BE2C (cell line): ENCODE measurements at places on chromosomes 1 and 21.

- no peak for DNase-seq
These were observed 11.5 kb upstream of the IFI16 start for GRCh38 chr1:158998037-158998780.

DNA sequence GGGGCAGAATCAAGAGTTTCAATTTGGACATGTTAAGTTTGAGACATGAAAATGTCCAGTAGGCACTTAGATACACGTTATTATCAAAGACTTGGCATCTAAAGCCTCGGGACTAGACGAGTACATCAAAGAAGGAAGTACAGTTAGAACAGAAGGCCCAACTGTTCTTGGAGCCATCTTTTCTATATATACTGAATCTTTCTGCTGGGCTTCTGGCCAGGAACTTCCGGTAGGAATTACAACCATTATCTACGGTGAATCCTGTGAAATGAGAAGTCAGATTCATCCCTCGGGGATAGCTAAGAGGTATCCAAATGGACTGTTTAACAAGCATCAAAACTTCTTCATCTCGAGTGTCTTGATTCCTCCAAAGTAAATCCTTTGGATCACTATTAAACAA, 34.4 kb upstream of the NRDC start:
- no peak for DNase-seq

DNA sequence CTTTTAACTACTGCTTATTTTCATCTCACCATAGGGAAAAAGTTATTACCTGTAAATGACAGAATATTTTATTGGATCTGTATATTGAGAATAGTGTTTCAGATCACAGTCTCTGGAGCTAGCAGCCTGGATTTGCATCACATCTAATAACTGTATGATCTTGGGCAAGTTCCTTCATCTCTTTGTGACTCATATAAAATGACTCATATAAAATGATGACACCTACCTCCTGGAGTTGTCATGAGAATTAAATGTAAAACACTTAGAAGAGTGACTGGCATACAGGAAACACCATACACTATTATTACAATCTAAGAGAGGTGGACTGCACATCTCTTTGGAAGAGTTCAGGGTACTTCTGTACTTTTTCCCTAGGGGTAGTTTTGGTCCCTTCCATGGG, 421.3 kb downstream of the NEGR1 start:
- no peak for DNase-seq

DNA sequence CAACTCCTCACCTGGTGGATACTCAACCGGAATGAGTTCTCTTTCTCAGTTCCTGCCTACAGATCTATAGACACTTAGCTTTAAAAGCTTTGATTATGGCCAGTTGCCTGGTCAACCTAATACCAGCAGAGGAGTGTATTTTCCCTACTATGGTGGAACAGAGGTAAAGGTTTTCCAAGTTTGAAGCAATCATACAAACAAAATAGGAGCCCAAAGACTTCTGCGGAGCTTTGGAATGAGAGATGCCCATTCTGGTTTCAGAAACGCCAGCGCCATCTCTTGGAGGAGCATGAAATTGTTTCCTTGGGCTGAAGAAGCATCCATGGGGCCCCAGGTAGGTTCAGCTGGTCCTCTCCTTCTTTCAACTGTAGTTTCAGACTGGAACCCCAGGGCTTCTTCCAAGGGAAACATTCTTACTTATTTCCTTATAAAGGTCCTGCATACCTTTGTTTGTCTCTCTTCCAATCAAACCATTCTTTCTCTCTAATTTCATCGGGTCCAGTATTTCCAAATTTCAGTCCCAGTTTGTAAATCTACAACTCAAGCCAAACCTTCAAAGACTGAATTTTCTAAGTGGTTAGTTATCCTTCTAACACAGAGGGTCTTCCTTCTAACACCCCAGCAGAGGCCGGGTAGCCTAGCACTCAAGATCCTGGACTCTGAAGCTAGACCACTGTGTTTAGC, 95.9 kb downstream of the KCNJ15 start:
- peak; percentile 29 for DNase-seq

- no peak for DNase-seq
These were observed 5.1 kb downstream of the PEF1 start for GRCh38 chr1:31639543-31639942.

- no peak for DNase-seq
These were observed 670 bp upstream of the PARK7 start for GRCh38 chr1:7960867-7961215.

GRCh38 chr1:84947536-84948410, 49.1 kb downstream of the MCOLN2 start:
- no peak for DNase-seq

- peak; percentile 79 for DNase-seq
These were observed 48.0 kb upstream of the SLC19A1 start for GRCh38 chr21:45590246-45590725.

DNA sequence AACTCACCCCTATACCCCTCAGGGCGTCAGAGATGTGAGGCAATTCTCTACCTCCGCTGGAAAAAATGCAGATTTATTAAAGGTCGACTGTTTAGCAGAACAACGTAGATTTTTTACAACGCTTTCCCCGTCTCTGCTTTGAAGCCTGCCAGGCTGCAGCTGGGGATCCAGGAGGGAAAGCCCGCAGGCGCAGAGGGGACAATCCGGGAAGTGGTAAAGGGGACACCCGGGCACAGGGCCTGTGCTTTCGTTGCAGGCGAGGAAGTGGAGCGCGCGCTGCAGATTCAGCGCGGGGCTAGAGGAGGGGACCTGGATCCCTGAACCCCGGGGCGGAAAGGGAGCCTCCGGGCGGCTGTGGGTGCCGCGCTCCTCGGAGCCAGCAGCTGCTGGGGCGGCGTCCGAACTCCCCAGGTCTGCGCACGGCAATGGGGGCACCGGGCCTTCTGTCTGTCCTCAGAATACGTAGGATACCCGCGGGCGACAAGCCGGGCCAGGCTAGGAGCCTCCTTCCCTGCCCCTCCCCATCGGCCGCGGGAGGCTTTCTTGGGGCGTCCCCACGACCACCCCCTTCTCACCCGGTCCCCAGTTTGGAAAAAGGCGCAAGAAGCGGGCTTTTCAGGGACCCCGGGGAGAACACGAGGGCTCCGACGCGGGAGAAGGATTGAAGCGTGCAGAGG, 5.5 kb downstream of the SIM2 start:
- DNase-seq: no peak

- no peak for DNase-seq
These were observed 58.7 kb downstream of the ACP6 start for GRCh38 chr1:147611586-147611985.

DNA sequence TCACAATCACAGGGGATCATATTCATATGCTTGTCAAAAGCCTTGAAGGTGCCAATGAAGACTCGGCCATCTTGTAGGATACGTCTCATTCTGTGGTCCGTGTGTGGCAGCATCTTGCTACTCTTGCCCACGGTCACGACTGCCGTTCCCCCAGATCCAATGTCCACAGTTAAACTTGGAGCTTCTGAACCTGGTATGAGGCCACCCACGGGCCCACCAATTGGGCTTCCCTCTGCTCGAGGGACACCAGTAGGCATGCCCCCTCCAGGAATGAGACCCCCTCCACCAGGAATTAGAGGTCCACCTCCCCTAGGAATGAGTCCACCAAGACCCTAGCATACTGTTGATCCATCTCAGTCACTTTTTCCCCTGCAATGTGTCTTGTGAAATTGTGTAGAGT, 39.6 kb downstream of the MORN1 start:
- DNase-seq: peak; percentile 0

- DNase-seq: no peak
These were observed 11.0 kb downstream of the GSTM5 start for GRCh38 chr1:109722908-109723691.

GRCh38 chr1:41918450-41919043, at the start of gene HIVEP3:
Gene HIVEP3 (minus strand): TSS chr1:41918922.
- DNase-seq: peak; percentile 23

DNA sequence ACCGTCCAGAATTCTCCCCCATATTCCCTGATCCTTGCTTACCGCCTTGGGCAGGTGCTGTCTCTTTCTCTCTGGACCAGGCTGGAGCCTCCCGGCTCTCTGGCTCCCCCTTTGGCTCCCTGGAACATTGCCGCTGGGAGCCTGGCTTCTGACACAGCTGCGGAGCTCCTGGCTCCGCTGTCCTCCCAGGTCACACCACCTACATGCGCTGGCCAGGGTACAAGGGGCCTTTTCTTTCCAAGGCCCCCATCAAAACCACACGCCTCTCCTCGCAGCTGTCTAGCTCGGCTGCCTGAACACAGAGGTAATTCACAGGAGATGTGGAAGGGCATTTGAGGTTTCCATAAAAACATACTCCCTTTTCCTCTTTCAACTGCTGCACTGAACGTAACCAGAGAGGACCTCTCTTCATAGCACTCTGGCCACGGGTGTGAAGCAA, 7.5 kb upstream of the ZNF648 start:
- DNase-seq: peak; percentile 65

DNA sequence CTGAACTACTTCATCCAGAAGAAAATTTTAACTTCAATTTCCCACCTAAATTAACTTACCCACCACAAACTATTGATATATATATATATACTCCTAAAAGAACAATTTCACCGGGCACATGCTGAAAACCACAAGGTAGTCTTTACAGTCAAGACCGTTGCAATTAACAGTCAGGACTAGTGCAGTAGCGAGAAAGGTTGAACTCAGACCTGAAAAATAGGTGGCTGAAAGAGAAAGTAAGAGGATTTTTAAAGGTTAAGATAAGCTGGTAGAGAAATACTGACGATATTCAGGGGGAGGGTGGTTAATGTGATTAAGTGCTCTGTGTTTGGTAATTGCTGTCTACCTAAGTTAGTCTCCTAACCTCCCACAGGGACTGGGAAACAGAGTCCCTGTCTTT, 1153.5 kb upstream of the TMPRSS15 start:
- no peak for DNase-seq

GRCh38 chr1:208233978-208234377, 10.2 kb downstream of the PLXNA2 start:
- DNase-seq: no peak

DNA sequence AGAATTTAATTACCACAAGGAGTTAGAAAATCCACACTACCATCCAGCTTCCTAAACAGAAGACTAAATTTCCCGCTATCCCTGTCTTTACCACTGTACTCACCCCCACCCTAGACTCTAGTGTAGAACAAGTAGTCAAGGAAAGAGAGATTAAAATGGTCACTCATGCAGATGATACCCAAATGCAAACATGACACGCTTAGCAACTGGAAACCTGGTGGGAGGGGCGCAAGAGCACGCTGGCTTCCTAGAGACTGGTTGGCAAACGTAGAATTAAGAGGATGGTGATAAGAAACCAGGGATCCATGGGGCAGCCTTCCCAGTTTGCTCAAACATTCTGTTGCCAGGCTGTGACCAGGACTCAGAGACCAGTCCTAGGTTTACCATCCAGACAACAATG, 9.9 kb upstream of the LDLRAD1 start:
- no peak for DNase-seq

DNA sequence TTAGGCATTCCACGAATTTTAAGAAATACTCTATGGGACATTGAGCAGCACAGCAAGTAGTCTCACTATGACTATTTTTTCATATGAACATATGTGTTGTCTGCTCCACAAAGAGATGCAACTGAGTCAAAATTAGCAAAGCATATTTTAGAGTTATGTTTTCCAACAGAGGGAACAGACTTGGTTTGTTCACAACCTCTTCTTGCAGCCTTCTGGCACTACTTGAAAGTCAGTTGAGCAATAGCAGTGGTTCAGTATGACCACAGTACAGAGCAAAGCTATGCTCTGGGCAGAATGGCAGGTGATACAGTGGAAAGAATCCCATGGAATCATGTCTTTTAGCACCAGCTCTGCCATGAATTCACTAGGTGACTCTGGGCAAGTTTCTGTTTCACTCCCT, 5.2 kb downstream of the CCN1 start:
- no peak for DNase-seq

DNA sequence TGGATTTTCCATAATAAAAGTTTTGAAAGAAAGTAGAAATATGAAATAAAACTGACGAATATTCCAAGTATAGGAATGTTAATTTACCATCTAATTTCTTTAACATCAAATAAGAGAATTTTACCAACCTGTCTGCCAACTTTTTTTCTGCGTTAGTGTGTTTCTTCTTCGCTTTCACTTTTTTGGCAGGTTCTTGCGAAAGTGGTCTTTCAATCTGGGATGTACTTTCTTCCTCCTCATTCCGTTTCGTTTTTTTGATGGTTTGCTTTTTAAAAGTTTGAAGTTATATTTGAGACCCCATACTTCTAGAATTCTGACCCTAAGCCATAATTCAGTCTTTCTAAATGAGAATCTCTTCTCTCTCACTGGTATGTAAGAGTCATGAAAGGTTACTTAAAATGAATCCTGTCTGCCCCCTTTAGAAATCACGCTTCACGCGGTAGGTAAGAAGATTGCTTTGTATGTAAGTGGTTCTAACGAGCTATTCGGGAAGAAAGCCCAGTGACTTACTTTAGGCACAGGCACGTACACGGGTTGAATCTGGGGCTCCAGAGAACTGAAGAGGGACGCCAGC, 580 bp downstream of the RBM34 start:
- DNase-seq: no peak

- no peak for DNase-seq
These were observed 19.5 kb downstream of the SZRD1 start for GRCh38 chr1:16386454-16387113.

- no peak for DNase-seq
These were observed 893.5 kb downstream of the LTN1 start for GRCh38 chr21:28099001-28099705.

DNA sequence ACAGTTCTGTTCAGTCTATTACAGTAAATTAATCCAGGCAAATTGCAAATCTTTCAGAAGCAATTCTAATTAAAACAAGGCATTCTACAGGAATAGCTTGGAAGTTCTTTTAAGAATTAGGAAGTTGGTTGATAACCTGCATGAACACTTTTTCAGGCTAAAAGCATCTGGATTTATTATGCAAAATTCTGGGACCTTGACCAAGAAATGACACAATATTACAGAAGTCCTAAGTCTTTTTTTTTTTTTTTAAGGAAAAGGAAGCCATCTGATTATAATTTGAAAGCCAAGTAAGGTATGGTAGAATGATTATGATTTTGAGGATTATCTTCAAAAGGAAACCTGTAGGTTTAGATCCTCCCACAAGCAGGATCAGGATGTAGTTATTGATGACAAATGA, 74.7 kb upstream of the KCNK2 start:
- no peak for DNase-seq

GRCh38 chr1:200415789-200416593, 6.2 kb upstream of the ZNF281 start:
- DNase-seq: no peak

GRCh38 chr1:109616391-109616790, 3.0 kb downstream of the GNAT2 start:
- DNase-seq: no peak

DNA sequence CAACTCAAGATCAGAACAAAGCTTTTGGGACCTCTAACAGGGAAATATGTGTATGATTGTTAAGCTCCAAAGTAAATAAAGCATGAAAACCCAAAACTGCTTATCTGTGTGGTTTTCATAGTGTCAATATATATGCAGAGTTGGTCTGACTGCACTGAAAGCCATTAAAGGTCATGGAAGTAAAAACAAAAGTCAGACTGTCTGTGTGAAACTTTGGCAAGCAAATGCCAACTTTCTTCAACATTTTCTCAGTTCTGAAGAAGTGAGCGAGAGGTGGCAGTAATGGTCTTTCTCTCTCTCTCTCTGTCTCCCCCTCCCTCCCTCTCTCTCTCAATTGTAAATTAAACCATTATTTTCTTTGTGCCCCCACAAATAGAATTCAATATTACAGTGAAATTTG, 100.1 kb upstream of the S1PR1 start:
- no peak for DNase-seq
